ENCODE measurements at places on chromosomes 7 and 10. TPM values are rescaled to one million over a fixed set of nuclear protein-coding genes. Genes with fewer than 3 reads are reported as not detected.

The MEIG1 gene
- 0.78 TPM for total RNA-seq

The ZC3HAV1L gene
- total RNA-seq, result 17.4 TPM

The ANKRD26 gene
- 11.9 TPM for total RNA-seq

The ABCB1 gene
- 30.8 TPM for total RNA-seq

The NEUROG3 gene
- not detected for total RNA-seq

The APBB1IP gene
- 88.7 TPM for total RNA-seq

The RSPH10B gene
- not detected for total RNA-seq

Measured in activated naive CD8-positive, alpha-beta T cell treated with anti-CD3 and anti-CD28 coated beads, Interleukin-2, amount 10 ng/mL, durations not matched to agents 7 days and 5 days (primary cell).